Mammary epithelial cell (primary cell): ENCODE measurements at places on chromosomes 7 and 10. TPM values are rescaled to one million over a fixed set of nuclear protein-coding genes. Genes with fewer than 3 reads are reported as not detected.

GTF2IRD2 gene
- total RNA-seq = 2.7 TPM

GRCh38 chr10:78405231-78405630 is 371.6 kb downstream of the RPS24 start:
- no peak for DNase-seq

SYT15B gene
- not detected for total RNA-seq

DNA sequence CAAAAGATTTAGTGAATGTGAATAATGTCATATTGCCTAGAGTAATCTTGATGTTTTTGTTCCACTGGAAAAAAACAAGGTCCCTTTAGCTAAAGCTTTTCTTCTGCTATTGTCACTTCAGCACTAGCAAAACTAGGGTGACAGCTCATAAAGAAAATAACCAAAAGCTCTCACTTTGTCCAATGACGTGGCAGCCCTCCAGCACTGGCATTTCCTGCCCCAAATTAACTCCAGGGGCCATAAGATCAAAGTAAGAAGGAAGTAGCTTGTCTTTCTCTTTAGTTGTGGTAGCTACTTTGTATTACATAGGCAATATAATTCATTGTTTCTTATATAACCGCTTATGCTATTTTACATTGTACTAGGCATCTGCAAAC is 47.3 kb downstream of the LRRN3 start:
- DNase-seq = peak; percentile 55

UPK3B gene
- total RNA-seq = 3.9 and 4.0 TPM in 2 replicates

- peak; percentile 62 for DNase-seq
Measured at GRCh38 chr10:73857446-73857845, 16.9 kb downstream of the CAMK2G start.

GIMAP1 gene
- not detected for total RNA-seq

RNF133 gene
- 0.21 TPM in 1 of 2 replicates, not detected in the other for total RNA-seq

DNA sequence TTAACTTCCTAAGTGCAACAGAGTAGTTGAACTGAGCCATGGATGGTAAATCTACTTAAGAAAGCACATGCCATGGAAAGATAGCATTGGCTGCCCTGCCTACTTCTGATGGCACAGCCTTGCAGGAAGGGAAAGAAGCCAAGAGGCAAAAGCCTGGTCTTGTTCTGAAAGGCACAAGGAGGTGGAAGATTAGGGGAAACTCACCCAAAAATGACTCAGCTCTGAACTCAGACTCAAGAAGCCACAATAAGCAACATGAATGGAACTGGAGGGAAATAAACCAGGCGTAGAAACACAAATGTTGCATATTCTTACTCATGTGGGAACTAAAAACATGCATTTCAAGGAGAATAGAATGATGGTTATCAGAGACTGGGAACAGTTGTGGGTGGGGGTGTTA is 20.8 kb upstream of the ALOX5 start:
- peak; percentile 58 for DNase-seq

DNA sequence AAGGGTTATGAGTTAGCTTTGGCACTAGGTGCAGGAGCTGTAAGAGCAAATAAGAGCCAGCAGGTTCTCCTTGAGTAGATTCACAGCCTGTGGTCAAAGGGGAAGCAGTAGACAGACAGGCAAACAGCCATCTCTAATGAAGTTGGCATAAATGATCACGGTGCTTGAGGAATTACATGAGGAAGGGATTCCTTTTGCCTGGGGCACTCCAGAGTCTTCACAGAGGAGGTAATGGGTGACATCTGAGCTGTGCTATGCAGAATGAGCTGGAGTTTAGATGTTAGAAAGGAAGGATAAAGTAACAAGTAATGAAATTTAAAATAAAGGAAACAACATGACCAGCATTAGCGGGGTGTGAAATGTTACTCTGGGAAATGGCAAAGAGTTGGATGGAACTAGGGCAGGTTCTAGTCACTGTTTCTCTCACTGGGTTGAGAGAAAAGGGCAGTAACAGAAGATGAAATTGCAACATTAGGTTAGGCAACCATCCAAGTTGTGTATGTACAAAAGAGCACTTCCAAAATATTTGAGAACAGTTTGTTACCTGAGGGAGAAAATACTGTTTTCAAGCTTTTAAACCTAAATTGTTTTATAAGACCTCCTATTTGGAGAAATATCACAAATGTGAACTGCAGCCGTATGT is 613.8 kb downstream of the PHTF2 start:
- no peak for DNase-seq

DNA sequence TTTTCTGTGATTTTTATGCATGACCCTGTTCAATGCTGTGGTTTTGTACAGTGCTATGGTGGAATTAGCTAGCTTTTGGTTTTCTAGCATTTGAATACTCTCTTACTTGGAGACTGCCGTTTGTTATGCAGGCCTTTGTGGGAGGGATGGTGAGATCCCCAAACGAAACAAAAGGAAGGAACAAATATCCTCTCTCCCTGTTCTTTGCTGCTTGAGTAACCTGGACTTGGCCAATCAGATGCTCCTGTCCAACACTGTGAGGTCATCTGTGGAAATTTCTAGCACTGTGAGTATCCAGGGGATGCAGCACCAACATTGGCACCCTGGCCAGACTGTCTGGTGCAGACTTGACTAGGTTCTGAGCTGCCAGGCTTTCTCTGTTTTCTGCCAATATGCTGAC is 314.4 kb downstream of the ANKRD30A start:
- no peak for DNase-seq

TRPV6 gene
- 0.71 and 2.6 TPM in 2 replicates for total RNA-seq

- DNase-seq = no peak
Measured at GRCh38 chr7:23247046-23247602, 549 bp downstream of the GPNMB start.

GPR146 gene
- total RNA-seq = 0.61 TPM in 1 of 2 replicates, not detected in the other

HECTD2 gene
- total RNA-seq = 8.4 and 10.0 TPM in 2 replicates

- peak; percentile 95 for DNase-seq
Measured at GRCh38 chr7:44184206-44184872, 4.9 kb downstream of the GCK start.

ZNF727 gene
- not detected in 2 replicates for total RNA-seq

GHRHR gene
- total RNA-seq = not detected

DNA sequence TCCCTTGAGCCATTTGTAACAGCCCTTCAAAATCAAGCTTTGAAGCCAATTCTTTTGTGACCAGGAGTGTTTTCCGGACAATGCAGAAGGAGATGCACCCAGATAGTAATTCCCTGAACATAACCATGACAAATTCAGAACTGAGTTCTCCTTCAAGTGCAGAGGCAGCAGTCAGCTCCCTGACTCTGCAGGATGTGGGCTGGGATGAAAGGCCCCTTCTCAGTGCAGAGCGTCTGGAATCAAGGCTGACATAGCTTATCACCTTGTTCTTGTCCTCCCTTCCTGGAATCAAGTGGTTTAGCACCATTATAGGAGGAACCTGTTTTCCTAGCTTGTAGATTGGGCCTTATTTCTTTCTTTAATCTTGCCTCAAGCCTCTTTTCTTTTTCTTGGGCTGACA is 143.4 kb downstream of the SORCS3 start:
- DNase-seq = no peak

DNA sequence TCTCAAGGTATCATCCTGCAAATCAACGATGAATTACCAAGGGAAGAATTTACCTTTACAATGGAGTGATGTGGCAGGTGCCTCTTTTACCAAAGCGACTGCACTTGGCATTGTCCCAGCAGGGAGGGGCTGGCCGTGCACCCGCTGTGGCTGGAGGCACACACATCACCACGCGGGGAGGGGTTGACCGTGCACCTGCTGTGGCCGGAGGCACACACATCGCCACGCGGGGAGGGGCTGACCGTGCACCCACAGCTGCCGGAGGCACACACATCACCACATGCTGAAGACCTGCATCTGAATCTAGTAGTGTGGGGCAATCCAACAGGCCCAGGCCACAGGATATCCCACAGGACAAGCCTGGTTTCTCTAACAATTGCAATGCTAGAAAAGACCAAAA is 493.5 kb downstream of the DNAJB6 start:
- DNase-seq = no peak

CRPPA gene
- 0.61 and 1.0 TPM in 2 replicates for total RNA-seq

RPEL1 gene
- total RNA-seq = 0.16 TPM in 1 of 2 replicates, not detected in the other

GRCh38 chr7:158541346-158542010 is 46.1 kb downstream of the PTPRN2 start:
- no peak for DNase-seq

DNA sequence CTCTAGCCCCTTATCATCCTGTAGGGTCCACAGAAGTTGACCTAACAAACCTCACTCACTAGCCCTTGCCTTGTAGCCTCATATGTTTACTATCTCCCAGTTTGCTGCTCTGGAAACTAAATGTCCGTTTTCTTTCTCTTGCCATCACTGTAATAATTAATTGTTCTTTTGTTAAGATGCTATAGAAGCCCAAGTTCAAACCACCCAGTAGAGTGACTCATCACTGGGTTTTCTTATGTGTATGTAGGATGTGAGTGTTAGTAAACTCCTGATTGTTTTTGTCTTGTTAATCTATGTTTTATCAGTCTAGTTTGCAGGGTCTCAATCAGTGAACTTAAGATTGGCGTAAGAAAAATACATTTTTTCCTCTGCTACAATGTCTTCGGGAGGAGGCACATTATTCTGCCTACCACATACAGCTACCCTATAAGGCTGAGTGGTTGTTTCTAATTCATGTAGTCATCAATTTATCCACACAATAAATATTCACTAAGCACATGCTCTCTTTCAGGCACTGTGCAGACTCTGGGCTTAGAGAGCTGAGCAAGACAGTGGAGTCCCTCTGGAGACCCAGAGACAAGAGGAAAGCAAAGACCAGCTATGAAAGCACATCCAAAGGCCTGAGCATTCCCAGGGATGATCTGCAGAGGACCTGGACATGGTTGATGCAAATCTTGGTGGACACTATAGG is 474.1 kb upstream of the AKR1E2 start:
- DNase-seq = peak; percentile 68

- DNase-seq = no peak
Measured at GRCh38 chr7:75563171-75563570, 71.1 kb downstream of the SPDYE5 start.

- DNase-seq = no peak
Measured at GRCh38 chr7:64892666-64893309, 10.3 kb upstream of the ZNF273 start.

- DNase-seq = peak; percentile 58
Measured at GRCh38 chr10:112741830-112742402, 208.1 kb upstream of the TCF7L2 start.

SPACDR gene
- total RNA-seq = 0.59 and 0.78 TPM in 2 replicates

DNA sequence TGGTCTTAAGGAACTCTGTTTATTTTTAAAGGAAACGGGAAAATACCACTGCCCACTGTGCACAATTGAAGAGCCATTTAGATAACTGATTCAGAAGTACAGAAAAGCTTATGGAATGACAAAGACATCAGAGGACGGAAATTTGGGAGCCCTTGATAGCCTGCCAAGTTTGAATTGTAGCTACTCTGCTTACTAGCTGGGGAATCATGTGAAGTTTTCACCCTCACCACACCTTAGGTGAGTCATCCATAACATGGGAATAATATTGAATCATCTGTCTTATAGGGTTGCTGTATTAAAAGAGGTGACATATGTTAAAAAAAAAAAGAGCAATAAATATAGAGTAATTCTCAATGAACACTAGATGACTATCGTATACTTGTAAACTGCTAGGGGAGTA is 1104.2 kb downstream of the GATA3 start:
- DNase-seq = peak; percentile 83

SPDYE1 gene
- under 0.01 TPM for total RNA-seq

DNA sequence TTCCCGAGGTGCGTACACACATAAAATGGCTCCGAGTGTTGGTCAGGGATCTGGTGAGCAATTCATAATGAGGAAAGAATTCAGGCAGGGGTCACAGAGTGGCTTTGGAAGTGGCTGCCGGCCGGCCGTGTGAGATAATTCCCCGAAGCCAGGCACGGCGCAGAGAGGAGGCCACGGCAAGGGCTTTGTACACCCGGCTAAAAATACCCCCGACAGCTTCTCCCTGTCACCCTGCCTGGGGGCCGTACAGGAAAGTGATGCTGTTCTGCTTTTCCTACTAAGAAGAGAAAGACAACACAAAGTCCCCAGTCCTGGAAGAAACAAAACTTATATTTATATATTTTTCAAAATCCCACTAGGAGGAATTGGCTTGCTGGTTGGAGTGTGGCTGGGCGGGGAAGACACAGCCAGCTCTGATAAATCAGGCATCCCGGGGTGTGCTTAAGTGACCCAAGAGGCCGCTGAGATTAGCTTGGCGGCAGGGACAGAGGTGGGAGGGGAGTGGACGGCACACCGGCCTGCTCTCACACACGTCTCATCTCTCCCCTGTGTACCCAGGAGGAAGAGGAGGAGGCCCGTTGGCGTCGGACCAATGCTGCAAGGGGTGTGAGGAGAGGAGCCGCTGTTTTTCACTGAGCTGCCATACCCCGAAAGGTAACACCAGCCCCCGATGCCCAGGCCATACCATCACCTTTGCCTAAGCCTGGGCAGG is 70.5 kb downstream of the ZMIZ1 start:
- DNase-seq = no peak
